CD4-positive, alpha-beta T cell treated with Interleukin-21 for 1 hour (primary cell): ENCODE measurements at places on chromosomes 2 and 18.

GRCh38 chr2:240651185-240651584 lies 25.9 kb downstream of the GPR35 start:
- DNase-seq = no peak

DNA sequence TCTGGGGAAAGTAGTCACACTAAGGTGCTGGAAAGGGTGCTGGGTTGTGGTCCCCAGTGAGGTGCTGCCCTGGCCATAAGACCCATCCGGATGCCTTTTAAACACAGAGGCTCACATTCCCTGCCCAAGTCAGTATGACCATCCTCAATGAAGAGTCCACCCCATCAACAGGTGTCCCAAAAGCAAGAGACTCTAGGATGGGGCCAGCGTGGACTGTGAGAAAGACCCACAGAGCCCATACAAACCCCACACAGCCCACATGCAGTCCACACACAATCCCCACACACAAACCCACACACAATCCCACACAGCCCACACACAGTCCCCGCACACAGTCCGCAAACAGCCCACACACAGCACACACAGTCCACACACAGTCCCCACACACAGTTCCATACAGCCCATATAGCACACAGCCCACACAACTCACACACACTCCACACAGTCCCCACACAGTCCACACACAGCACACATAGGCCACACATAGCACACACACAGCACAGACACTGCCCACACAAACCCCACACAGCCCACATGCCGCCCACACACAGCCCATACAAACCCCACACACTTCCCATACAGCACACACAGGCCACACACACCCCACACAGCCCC lies 241.4 kb upstream of the SALL3 start:
- DNase-seq = no peak

DNA sequence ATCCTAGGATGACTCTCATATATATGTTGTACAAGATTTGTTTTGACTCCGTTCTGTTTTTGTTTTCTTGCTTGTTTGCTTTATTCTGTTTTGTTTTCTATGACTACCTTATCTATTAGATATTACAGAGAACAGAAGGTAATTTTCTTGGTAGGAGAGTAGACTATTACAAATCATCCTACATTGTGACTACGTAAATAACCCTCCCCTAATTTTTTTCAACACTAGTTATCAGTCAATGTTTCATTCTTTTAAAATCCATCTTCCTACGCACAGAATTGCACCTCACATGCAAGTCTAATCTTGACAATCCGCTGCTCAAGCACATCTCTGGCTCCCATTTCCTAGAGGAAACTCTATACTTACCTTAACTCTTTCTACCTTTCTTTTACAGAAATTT lies 792.3 kb upstream of the PIK3C3 start:
- no peak for DNase-seq

GRCh38 chr2:189171956-189172609 lies 7.5 kb downstream of the COL5A2 start:
- DNase-seq = no peak

DNA sequence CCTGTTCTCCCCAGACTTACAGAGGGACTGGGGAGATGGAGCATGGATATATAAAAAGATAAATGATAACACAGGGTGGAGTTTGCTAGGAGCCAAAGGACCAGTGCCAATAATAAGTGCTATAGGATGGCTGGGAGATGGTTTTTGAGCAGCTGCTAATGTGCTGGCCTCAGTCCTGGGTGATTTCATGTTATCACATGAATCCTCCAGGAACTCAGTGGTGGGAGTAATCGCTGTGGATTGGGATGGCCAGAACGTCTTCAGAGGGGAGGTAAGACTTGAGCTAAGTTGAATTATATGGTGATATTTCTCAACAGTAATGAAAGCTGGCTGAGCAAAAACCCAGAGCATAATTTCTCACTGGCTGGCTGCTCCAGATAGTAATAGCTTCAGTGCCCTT lies 441.4 kb downstream of the SLC4A3 start:
- no peak for DNase-seq

DNA sequence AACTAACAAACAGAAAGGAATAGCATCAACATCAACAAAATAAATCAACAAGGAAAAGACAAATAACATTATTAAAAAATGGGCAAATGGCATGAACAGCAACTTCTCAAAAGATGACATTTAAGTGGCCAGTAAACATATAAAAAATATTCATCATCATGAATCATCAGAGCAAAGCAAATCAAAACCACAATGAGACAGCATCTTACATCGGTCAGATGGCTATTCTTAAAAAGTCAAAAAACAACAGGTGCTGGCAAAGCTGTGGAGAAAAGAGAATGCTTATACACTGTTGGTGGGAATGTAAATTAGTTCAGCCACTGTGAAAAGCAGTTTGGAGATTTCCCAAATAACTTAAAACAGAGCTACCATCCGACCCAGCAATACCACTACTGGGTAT lies 327.1 kb downstream of the CMPK2 start:
- no peak for DNase-seq

GRCh38 chr2:235678712-235679111 lies 184.9 kb downstream of the AGAP1 start:
- DNase-seq = no peak

DNA sequence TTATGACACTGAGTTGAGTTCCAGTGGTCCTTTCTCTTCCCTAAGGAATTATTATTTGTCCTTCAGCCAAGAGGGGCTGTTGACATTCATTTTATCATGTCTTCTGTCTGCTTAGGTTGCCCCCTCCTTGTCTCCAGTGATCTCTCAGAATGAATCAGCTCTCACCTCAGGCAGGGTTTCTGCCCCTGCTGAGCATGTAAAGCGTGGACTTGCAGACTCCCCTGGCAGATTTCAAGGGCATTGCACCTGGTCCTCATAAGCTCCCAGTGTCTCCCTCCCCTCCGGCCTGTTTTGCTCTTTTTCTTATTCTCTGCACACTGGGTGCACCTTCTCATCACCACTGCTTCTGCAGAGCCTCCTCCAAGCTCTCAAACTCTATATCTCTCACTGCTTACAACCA lies 188.4 kb downstream of the KCNS3 start:
- no peak for DNase-seq
